ENCODE measurements at places on chromosomes 5 and 9.
A peak's percentile ranks its signal among the peaks of the same experiment; 100 is the strongest.

DNA sequence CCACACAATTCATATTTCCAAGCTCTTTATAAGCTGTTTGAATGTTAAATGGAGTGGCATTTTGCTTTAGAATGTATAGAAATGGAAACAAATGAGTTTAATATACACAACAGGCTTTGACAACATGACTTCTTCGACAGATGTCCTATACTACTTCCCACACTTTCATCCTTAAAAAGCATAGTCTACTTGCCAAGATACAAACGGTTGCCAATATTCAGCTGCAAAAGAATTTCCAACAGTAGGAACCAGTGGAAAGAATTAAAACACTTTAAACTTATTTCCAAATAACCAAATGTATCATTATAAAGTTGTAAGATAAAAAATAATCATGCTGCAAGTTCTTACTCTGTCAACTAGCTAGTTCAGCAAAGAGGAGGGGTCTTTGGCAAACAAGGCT, 456.4 kb downstream of the PDE4D start:
- no peak for DNase-seq

DNA sequence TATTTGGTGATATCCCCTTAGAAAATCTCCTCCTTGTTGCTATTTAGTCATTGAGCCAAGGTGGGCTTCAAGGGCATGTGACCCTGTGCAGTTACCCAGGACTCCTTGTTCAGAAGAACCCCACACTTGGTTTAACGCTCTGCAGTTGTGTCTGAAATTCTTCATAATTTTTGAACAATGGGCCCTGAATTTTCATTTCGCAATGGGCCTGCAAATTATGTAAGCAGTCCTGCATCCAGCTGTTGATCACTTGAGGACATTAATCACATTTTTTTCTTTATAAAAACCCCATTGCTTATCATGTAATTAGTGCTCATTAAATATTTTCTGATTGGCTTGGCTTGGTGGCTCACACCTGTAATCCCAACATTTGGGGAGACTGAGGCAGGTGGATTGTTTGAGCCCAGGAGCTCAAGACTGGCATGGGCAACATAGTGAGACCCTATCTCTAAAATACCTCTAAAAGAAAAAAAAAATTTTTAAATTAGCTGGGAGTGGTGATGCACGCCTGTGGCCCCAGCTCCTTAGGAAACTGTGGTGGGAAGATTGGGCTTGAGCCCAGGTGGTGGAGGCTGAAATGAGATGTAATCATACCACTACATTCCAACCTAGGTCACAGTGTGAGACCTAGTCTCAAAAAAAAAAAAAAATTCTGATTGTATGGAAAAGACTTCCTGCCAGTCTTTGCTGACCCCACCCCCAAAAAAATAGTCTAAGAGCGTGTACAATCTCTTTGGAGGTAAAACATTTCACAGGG, 194.2 kb upstream of the HAPLN1 start:
- no peak for DNase-seq

- DNase-seq: no peak
Measured at GRCh38 chr5:119626086-119626485, 3.3 kb upstream of the FAM170A start.

DNA sequence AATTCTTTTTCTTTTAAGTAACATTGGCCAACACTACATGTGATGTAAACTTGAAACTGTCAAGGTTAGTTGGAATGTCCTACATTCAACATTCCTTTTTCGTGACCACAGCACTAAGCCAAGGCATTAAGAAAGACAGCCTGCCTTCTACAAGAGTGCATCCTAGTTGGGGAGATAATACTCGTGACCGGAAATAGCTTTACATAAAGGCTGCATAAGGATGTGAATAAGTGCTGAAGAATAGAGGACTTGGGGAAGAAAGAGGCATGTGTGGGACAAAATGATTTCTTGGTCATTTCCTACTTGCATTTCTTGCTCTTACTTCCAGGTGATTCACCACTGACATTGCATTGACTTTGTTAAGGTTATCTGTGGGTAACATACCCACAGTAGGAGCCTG, 282.0 kb downstream of the DMRT2 start:
- no peak for DNase-seq

GRCh38 chr9:26171691-26172090, 493.4 kb upstream of the TUSC1 start:
- DNase-seq: no peak

- peak; percentile 12 for DNase-seq
Measured at GRCh38 chr5:39947657-39948056, 522.9 kb upstream of the DAB2 start.

Data from activated CD4-positive, alpha-beta T cell treated with anti-CD3 and anti-CD28 coated beads, Interleukin-2, amount 50 U/mL, for 16 hours (primary cell).